Cardiac muscle cell (in vitro differentiated cells and primary cell): ENCODE measurements at places on chromosomes 3 and 15.

DNA sequence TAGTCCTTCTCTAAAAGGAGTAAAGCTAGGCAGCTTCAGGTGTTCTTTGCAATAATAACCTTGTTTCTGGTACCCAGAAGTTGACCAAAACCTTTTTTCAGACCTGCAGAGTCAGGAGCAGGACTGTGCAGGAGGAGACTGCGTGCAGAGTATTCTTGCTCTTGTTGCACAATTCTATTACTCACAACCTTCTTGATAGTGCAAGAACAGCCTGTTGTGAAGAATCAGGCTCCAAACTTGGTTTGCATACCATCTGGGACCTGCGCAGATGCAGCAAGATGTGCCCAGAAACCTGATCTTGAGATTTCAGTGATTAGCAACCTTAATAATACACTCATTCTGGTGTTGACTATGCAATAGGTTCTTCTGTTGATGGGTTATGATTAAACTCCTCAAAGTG lies 111.9 kb downstream of the ATG7 start:
- DNase-seq, result peak; percentile 69

GRCh38 chr3:119206611-119207511 lies 33.5 kb downstream of the UPK1B start:
- peak; percentile 8 for DNase-seq

DNA sequence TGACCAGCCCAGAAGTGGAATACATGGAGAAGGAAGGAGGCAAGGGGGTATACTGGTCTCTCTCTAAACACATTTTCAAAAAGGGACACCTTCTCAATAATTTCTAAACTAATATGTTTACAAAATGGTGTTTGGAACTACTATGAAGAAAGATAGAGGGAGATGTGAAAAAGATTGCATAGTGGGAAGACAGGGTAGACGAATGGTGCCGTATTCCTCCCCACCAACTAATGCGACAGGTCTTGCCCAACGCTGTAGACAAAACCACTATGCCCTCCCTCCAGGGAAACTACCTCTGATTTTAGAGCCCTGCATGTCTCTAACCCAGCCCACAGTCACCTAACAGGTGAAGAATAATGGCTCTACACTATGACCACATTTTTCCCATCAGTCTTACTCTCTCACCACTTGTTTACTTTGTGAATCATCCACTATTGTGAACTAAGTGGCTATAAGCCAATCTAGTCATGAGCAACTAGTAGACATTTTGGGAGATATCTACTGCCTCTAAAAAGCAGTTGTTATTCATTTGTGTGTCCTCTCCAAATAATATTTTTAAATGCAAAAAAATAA lies 108.2 kb upstream of the UBE2E2 start:
- no peak for DNase-seq

DNA sequence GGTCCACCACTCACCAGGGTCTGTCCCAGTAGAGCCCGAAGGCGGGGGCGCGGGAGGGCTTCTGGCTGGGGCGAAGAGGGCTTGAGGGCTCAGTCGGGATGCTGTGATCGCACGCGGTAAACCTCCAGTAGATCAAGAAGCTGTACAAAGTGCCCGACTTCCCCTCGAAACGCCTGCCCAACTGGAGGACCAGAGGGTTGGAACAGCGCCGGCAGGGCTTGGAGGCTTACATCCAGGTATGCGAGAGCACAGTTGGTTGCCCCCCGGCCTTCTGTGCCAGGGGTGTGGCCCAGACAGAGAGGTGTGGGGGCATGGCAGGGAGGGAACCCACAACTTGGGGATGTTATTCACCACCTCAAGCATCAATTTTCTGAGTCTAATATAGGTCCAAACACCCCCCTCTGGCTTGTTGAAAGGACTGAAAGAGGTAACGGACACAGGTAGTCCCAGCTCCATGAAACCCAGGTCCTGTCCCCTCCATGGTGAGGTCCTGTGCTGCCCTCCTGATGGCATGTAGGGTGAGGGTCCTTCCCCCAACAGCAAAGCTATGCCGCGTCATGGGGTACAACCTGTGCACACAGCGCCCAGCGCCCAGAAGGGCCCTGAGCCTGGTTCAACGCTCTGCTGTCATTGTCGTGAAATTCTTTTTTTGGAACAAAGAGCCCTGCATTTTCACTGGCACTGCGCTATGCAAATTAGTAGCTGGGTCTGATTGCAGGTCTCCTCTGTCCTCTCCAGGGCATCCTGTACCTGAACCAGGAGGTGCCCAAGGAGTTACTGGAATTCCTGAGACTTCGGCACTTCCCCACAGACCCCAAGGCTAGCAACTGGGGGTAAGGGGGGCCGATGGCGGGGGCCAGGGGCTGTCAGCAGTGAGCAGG lies 1.2 kb downstream of the SNX22 start:
- no peak for DNase-seq
